Amniotic stem cell (primary cell): ENCODE measurements at places on chromosomes 7 and 10.

DNA sequence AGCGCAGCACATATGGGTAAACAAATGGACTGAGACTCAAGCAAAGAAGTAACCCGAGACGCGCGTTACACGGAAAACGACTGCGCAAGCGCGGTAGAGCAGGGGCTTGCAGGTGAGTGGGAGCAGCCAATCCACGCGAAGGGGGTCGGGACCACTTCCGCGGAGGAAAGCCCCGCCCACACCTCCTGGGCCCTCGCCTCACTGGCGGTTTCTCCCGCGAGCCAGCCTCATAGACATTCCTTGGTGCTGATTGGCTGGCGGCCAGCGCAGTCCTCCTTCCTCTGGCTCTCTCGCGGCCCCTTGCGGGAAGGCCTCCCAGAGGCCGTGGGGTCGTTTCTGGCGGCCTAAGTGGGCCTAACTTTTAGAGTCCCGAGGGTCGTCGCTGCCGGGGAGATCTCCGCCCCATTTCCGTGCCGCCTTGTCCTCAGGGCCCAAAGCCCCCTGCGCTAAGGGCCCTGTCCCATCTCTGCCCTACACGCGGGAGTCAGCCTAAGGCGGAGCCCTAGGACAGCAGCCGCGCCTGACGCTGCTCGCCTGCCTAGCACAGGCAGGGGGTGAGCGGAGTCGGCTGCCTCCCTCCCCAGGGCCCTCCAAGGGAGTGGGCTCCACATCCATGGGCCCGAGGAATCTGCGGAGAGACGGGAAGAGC lies 9.1 kb upstream of the FXYD4 start:
- DNase-seq, result no peak

- no peak for DNase-seq
Measured at GRCh38 chr10:11907914-11908313, 84.8 kb downstream of the PROSER2 start.

DNA sequence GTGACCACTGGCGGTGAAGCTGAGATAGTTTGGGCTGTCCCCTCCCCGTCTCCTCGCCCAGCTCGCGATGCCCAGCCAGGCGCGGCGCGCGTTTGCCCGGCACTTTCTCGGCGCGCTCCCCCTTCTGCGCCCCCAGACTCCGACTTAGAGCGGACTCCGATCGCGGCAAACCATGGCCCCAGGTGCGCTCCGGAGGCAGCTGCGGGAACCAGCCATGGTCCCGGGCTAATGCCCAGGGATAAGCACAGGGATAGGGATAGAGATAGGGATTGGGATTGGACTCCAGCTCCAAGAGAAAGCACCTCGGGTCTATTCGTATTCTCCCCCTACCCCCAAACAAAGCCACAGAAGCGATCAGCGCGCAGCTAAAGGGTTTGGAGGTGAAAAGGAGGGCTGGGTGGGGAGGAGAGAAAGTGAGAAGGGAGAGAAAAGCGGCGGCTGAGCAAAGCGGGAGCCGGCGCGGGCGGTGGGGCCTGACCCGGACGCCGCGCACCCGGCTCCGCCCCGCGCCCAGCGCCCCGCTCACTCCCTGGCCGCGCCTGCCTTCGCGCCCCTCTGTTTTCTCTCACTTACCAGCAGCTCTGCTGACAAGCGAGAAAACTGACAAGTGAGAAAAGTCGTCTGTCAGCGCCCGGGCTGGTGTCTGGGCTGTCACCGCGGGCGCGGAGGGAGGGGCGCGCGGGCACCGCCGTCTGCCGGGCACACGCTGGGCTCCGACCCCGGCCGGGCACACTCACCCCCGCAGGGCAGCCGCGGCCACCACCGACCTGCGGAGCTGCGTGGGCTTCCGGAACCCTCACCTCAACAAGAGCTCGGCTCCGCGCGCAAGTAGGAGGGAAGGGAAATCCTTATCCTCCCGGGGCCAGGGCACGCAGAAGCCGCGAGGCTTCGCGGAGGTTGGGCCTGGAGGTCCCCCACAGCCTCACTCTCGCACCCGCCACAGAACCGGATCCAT lies at the start of gene PDE1C:
Gene PDE1C (minus strand): TSS at position 2 of the 955 bp plus-strand sequence.
- DNase-seq, result no peak

GRCh38 chr10:15316145-15316544 lies 54.9 kb downstream of the FAM171A1 start:
- no peak for DNase-seq

- DNase-seq, result no peak
Measured at GRCh38 chr7:109322833-109323232, 753.2 kb downstream of the DNAJB9 start.

- DNase-seq, result no peak
Measured at GRCh38 chr10:99994801-99995200, 14.9 kb downstream of the DNMBP start.

DNA sequence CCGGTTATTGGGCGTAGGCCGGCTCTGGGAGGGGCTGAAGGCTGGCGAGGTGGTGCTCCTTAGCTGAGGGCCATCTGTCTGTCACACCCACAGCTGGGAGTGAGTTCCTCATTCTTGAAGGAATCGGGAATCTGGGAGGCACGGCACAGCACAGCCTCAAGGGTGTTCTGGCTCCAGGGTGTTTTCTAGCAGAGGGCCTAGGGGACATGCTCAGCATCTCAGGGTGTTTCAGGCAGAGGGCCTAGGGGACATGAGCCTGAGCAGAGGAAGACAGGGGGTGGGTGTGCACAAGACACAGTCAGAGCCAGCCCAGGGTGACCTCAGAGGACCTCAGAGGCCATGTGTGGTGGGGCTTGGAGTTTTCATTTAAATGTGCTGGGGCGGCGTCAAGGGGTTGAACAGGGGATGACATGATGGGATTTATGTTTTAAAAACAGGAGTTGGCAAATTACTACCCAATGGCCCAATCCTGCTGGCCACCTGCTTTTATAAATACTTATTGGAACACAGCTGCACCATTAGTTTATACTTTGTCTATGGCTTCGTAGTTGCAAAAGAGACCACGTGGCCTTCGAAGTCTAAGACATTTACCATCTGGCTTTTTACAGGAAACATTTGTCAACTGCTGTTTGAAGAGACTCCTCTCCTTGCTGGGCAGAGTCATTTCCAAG lies 121.6 kb downstream of the PRKAG2 start:
- no peak for DNase-seq
